ENCODE measurements at places on chromosomes 4 and X. TPM values are rescaled to one million over a fixed set of nuclear protein-coding genes. Genes with fewer than 3 reads are reported as not detected.

The GPR50 gene
- total RNA-seq: not detected

The AFM gene
- total RNA-seq: not detected

The RAB40A gene
- 0.64 TPM for total RNA-seq

The SMIM10 gene
- total RNA-seq: 3.1 TPM

The BBS12 gene
- 3.3 TPM for total RNA-seq

The USP17L22 gene
- total RNA-seq: not detected

The XAGE1B gene
- total RNA-seq: not detected

The MTMR8 gene
- 0.56 TPM for total RNA-seq

The MUC7 gene
- not detected for total RNA-seq

All from cardiac ventricle fibroblast (primary cell).